ENCODE measurements at places on chromosomes 1 and 21.

DNA sequence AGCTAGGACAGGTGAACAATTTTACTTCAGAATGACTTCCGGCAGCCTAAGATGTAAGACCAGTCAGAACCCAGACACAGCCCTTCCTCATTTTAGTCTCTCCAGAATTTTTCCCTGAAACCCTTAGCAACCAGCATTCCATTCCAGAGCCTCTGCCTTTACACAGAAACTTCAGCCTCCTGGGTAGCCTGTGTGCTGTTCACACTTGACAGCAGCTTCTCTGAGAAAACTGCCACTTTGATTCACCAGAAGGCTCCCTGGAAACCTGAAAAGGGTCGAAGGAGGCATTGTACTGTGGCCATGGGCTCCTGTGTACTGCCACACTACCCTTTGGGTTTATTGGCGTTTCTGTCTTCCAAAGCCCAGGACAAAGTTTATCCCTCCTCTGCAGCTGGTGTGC lies 17.4 kb downstream of the HYI start:
- DNase-seq, result peak; percentile 7

- DNase-seq, result no peak
These were observed 13.2 kb downstream of the PSEN2 start for GRCh38 chr1:226883630-226884029.

GRCh38 chr1:95641386-95641785 lies 407.4 kb downstream of the RWDD3 start:
- no peak for DNase-seq

DNA sequence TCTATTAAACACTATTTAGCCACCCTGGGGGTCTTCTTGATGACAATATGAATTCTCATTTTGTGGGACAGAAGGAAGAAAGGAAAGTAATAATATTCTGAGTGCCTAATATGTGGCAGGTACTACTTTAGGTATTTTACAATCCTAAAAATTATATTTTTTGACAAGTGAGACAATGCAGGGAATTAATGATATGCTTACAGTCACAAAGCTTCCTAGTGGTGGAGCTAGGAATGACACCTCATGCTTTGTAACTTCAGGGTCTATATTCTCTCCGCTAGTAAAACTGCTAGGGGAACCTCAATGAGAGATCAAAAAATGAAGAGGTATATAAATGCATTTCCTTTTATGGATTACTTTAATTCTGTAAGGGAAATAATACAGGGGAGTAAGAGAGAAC lies 44.3 kb downstream of the TPR start:
- no peak for DNase-seq

DNA sequence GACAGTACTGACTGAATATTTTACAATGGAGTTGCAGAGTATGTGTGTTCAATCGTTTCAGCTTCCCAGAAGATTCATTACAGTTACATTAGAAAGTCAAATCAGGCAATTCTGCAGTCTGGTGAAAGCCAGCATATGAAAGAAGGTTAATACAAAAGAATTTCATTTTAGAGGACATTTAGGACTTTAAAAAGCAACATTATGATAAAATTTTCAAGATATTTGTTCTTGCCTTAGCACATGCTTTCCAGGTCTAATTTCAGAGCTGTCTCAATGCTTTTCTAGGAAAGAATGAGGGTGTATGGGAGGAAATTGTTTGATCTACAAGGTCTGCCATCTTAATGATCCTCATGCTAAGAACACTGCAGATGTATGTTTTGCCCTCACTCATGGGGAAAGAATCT lies 63.2 kb downstream of the RERE start:
- DNase-seq, result peak; percentile 33

- no peak for DNase-seq
These were observed 33.4 kb downstream of the FHAD1 start for GRCh38 chr1:15280416-15280815.

- peak; percentile 77 for DNase-seq
These were observed 110.8 kb downstream of the LACTBL1 start for GRCh38 chr1:22861764-22862440.

DNA sequence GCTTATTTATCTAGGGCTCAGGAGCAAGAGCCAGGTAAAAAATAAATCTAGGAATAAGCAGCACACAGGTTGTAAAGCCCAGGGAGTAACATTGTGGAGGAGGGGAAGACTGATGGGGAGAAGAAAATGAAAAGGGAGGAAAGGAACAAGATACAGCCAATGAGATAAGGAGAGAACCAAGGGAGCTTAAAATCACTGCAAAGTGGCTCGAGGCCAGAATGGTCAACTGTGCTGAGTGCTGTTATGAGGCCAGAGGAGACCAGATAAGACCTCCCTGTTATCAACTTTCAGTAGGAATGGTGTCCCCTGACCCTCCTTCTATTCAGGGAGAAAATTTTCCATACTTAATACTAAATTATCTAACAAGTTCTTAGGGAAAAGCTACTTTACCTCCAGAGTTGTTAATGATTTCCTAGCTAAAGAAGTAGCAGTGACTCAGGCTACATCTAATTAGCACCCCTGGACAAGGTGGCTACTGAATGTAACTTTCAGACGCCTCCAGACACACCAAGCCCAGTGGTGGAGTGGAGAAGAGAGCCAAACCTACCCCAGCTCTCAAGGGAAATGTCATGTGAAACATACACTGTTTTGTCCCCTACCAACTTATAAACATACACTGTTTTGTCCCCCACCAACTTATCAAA lies 25.5 kb downstream of the ENAH start:
- no peak for DNase-seq

DNA sequence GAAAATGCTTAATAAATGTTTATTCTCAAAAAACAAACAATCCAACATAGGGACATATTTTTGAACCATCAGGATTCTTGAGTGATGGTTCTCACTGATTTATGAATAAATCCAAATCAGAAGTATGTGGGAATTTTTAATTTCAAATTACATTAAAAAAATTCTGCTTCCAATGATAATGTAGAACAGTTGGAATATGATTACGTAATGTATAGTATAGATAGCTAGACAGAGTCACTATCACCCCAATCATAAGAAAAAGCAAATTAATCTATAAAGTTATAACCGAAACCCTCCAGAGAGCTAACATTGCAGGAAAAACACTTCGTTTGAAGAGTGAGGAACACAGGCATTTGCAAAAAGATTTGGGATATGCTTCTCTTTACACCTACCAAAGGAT lies 1600.6 kb upstream of the B3GALT2 start:
- DNase-seq, result no peak

DNA sequence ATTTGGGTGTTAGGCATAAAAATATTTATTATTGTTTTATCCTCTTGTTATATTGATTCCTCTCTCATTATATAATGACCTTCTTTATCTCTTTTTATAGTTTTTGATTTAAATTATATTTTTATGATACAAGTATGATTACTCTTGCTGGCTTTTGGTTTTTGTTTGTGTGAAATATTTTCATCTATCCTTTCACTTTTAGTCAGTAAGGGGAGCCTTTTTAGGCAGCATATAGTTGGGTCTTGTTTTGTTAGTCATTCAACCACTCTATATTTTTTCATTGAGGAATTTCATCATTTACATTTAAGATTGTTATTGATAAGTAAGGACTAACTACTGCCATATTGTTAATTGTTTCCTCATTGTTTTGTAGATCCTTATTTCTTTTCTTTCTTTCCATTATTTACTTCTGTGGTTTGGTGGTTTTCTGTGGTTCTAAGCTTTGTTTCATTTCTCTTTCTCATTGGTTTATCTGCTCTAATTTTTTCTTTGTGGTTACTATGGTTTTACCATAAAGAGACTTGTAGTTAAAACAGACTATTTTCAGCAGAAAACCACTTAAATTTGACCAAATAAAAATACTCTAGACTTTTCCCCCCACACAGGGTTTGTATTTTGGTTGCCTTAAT lies 593.1 kb downstream of the NUF2 start:
- DNase-seq, result no peak

GRCh38 chr1:89904219-89904980 lies 83.6 kb downstream of the LRRC8D start:
- no peak for DNase-seq

DNA sequence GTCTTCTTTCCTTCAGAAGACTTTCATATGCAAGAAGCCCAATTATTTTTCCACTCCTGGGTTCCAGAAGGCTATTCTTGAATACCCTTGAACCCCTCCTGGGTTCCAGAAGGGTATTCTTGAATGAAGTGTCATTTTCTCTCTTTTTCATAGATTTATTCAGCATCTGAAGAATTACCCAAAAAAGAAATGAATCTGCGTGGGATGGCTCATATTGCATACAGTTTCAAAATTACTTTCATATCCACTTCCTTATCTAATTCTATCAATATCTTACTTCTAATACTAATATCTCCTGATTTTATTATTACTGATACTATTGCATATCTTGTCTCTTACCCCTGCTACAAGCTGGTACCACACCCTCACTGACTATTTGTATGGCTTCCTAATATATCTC lies 22.6 kb upstream of the RABGAP1L start:
- no peak for DNase-seq

GRCh38 chr1:78070210-78070609 lies 24.4 kb downstream of the GIPC2 start:
- DNase-seq, result no peak

- no peak for DNase-seq
These were observed 324.7 kb upstream of the USP24 start for GRCh38 chr1:55539652-55540512.

DNA sequence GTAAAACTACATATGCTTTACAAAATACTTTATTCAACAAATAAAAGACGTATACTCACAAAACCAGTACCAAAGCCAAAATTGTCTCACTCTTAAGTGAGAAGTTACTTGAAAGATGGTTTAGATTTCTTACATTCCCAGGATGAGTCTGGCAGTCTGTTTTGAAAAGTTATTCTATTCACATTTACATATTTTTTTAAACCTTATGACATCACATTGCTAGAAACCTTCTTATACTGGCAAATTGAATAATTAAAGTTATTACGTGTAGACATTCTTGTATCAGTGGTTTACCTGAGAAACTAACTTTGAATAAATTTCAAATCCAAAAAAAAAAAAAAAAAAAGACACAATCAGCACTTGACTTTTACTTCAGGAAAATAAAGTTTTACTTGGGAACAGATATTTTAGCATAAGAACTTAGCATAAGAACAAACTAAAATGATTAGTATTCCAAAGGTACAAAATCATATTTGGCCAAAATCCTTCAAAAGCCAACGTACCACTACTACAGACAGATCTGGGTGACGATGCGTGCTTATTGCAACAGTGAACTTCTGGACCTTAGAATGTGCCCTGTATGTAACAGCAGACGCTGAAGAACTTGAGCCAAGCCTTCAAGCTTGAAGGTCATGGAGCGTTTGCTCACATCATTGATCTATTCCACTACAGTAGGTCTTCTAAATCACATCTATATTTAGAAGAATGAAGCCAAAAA lies 2.5 kb downstream of the CDC42BPA start:
- peak; percentile 67 for DNase-seq

DNA sequence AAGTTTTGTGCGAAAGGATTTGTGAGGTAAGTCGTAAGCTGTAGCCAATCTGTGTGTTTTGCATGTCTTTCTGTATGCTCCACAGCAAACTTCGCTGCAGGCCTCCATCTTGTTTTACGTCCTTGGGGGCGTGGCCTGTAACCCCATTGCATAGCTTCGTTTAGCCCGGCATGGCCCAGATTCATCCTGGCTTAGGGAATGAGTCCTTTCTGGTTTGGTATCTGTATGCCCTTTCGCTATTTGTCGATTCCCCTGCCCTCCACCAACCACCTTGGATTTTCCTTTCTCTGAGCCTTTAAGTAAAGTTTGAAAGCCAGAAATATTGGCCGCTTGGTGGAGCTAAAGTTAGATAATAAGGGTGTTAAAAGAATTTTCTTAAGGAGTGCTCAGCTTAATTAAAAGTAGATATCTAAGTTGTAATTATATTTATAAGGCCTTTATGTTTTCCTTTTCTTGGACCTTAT lies 1.1 kb downstream of the THEM4 start:
- DNase-seq, result no peak

- DNase-seq, result no peak
These were observed 122.1 kb upstream of the RGS1 start for GRCh38 chr1:192453360-192453992.

DNA sequence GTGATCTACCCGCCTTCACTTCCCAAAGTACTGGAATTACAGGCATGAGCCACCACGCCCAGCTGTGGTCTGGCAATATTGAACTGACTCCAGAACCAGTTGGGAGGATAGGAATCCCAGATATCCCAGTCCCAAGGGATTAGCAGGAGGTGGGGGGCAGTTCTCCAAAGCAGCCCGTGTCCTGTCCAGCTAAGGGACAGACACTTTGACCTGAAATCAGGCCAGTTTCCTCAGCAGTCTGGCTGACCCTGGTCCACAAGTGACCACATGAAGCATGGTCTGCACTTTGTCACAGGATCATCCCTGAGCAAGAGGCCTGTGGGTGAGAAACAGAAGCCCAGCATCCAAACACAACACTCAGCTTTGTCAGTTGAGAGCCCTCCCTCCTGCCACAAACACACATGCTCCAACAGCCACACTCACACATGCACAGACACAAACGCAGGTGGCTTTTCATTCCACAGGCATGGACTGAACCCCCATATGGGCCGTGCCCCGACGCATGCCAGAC lies 2.7 kb upstream of the FDPS start:
- no peak for DNase-seq

GRCh38 chr1:215210167-215210566 lies 127.6 kb downstream of the KCNK2 start:
- peak; percentile 9 for DNase-seq

- no peak for DNase-seq
These were observed 39.4 kb upstream of the DYNLT5 start for GRCh38 chr1:66712839-66713238.

- peak; percentile 22 for DNase-seq
These were observed 19.3 kb upstream of the ACTA1 start for GRCh38 chr1:229452956-229453801.

DNA sequence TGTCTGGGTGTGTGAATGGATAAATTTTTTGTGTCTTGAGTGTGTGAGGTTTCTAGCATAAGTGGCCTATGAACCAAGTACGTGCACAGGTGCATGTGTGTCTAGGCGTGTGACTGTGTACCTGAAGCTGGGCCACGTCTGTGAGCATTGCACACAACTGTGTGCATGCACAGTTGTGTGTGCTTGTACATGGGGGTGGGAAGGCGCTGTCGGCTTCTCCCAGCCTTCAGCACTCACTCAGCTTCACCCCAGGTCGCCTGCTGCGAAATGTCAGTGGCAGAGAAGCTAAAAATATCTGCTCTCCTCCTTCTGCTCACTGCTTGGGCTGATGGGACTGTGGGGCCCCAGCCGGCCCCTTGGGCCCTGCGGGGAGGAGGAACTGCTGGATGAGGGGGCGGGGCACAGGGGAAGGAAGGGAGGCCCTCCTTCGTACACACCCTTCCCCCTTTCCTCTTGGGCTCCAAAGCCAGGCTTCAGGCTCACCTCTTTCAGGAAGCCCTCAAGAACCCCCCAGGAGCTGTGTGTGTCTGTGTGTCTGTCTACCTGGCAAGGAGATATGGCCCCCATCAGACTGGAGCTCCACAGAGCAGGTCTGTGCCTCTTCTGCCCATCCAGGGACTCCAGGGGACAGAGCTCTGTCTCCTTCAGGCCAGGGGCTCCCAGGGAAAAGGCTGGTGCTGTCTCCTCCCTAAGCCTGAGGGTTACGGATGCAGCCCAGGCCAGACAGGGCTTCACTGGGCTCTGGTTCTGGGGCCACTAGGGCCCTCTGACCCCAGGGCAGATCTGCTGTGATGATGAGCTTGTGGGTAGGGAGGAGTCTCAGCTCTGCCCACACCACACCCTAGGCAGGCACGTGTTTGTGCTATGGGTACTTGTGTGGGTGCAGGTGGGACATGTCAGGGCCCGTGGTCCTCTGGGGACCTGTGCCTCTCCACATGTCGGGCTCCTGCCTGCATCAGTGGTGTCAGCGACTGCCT lies 35.6 kb upstream of the WASF2 start:
- DNase-seq, result peak; percentile 89

Data from eye (tissue), 1 donor.